HepG2 (cell line): ENCODE measurements at places on chromosomes 2 and 18. TPM values are rescaled to one million over a fixed set of nuclear protein-coding genes. Genes with fewer than 3 reads are reported as not detected.

SPC25 gene
- total RNA-seq: 26.5 and 45.9 TPM in 2 replicates

DNA sequence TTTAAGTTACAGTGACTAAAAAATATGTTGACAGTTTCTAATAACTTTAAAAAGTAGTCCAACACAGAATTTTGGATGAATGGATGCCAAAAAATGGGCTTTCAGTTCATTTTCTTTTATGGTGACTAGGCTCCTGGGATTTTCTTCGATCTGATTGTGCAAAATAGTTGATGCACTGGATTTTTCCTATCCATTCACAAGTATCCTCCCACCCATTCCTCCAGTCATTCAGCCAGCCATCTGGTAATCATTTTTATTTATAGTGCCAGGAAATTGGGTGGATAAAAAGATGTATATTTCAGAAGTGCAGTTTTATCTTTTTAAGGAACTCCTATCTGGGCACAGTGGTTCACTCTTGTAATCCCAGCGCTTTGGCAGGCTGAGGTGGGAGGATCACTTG lies 175.1 kb downstream of the PTPRM start:
- no peak overlapping the region for H3K27ac ChIP-seq
- no peaks in the 10 kb centered on the region for H3K27me3 ChIP-seq
- no peak overlapping the region for H3K4me3 ChIP-seq
- H3K4me1 ChIP-seq: peaks cover 17% of the 10 kb centered on the region
- DNase-seq: no peak

- H3K27me3 ChIP-seq: no peaks in the 10 kb centered on the region
- no peaks in the 10 kb centered on the region for H3K36me3 ChIP-seq
- H3K4me3 ChIP-seq: no peak overlapping the region
- DNase-seq: peak; percentile 67
- H3K27ac ChIP-seq: no peak overlapping the region
- peaks cover 41% of the 10 kb centered on the region for H3K4me1 ChIP-seq
Observed at GRCh38 chr18:13271302-13271911, 52.8 kb downstream of the LDLRAD4 start.

DNA sequence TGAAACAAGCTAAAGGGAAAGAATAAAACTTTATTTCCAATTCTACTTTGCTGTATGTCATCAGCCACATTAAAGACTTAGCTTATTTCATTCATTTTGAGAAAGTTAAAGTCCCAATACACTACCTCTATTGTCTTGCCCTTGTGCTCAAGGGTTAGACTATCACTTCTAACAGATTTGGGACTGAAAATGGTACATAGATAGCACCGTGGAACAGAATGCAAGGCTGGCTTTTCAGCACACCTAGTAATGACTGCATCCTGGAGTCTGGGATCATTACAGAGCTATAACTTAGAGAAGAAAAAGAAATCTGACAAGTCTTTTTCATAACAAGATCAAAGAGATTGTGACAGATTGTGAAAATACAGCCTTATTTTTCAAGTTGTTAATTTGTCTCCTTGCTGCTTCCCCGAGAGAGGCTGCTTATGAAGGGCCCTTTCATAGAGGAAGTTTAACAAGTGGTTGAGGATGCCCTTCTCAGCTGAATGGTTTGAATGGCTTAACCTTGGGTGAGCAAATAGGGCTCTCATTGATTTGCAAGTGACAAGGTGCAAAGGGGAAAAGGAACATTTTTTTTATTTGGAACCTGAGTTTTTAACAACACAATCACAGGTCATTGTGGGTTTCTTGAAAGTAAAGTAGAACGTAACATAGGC lies 371.8 kb downstream of the EPHA4 start:
- DNase-seq: no peak
- H3K27me3 ChIP-seq: no peaks in the 10 kb centered on the region; the same call in 1 of the 2 replicates
- peaks cover 4% of the 10 kb centered on the region for H3K4me1 ChIP-seq
- H3K4me3 ChIP-seq: no peak overlapping the region
- H3K27ac ChIP-seq: no peak overlapping the region

GRCh38 chr2:188788621-188789020 lies 185.6 kb upstream of the COL3A1 start:
- H3K4me3 ChIP-seq: no peak overlapping the region
- no peak overlapping the region for H3K27ac ChIP-seq
- DNase-seq: no peak
- H3K36me3 ChIP-seq: no peaks in the 10 kb centered on the region
- no peaks in the 10 kb centered on the region for H3K27me3 ChIP-seq

EHBP1 gene
- total RNA-seq: 93.5 and 122 TPM in 2 replicates

NAT8 gene
- total RNA-seq: 1.8 and 1.9 TPM in 2 replicates

DNA sequence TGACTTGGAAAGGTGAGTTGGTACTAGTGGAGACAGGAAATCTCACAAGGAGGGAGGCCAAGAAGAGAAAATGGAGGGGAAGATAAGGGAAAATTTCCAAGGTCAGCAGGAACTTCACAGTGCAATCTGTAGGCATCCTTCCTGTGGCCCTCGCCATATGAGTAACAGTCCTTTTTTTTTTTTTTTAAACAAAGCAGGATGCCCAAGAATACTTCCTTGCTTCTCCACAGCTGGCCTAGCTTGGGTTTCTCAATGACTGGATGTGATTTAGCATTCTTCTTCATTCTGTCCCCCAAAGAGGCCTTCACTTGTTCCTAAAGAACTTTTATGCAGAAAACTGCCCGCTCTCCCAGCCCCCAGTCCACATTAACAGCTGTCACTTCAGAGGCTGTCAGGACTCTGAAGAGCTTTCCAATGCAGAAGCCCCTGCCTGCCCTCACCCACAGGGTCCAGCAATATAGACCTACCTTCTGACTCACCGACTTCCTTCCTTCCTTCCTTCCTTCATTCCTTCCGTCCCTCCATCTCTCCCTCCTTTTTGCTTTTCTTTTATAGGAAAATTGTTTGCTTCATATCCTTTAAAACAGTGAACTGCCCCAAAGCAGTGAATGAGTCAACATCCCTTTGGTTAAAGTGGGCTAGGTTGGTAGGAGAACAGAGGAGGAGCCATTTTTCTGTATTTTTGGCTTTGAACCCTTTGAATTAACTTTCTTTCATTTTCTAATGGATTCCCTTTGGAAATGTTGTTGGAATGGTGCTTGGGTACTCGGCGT lies 172.0 kb downstream of the MGAT5 start:
- no peak for DNase-seq
- no peaks in the 10 kb centered on the region for H3K27me3 ChIP-seq
- peaks cover 25% of the 10 kb centered on the region for H3K4me1 ChIP-seq
- no peak overlapping the region for H3K4me3 ChIP-seq
- H3K36me3 ChIP-seq: peaks cover 53% of the 10 kb centered on the region
